ENCODE measurements at places on chromosomes 12 and 14.

GRCh38 chr12:45406988-45407850 lies 191.3 kb downstream of the ANO6 start:
- no peak for DNase-seq

DNA sequence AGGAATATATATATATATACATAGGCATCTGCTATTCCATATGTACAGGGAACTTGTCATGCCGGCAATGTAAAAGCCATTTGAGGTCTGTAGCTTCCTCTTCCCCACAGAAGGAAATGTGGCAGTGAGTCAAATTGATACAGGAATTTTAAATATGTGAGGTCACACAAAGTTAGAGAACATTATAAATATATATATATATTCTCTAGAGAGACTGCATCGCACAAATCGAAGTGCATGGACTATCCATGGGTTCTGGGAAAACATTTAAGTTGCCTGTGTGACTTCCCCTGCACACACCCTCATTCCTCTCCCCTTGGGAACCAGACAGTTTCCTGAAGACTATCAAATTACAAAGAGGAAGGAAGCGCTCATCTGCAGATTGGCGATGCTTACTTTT lies 100.9 kb upstream of the CCDC91 start:
- no peak for DNase-seq

DNA sequence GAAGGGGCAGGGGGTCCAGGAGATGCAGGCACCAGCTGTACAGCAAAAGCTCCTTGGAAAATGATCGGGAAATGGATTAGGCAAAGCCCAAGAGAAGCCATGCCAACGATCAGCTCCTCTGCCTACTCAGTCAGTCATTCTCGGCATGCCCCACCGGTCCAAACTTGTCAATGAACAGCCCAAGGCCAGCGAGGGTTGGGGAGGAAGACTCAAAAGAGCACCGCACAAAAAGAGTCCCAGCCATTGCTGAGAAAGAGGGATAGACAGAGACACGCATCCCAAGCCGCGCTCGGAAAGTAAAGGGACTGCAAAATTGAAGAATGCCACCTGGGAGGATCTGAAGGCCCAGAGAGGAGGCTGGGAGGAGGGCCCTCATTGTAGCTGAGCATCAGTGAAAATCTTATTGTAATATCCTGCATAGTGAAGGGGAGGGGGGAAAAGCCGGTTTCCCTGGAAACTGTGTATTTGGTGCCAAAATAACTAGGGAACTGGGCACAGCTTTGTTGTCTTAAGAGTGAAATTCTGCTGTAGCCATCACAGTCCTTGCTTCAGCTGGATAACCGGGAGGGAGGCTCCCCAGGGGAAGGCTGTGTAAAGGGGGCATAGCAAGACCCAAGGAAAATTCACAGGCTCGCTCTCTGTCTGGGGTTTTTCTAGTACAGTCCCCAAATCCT lies 4.7 kb downstream of the KDM2B start:
- DNase-seq = no peak

- no peak for DNase-seq
These were observed 33.3 kb upstream of the BEGAIN start for GRCh38 chr14:100620255-100621100.
